ENCODE measurements at places on chromosomes 1 and 21.
A peak's percentile ranks its signal among the peaks of the same experiment; 100 is the strongest.

- no peak for DNase-seq
These were observed 17.5 kb upstream of the FAM43B start for GRCh38 chr1:20534659-20535417.

DNA sequence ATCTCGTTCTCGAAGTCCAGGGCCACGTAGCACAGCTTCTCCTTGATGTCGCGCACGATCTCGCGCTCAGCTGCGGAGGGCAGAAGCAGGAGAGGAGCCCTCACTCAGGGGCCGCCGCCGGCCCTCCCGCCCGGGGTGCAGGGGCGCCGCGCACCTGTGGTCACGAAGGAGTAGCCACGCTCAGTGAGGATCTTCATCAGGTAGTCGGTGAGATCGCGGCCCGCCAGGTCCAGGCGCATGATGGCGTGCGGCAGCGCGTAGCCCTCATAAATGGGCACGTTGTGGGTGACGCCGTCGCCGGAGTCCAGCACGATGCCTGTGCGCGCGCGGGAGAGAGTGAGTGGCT is 1.8 kb downstream of the ACTA1 start:
- no peak for DNase-seq

- DNase-seq = no peak
These were observed 41.0 kb downstream of the RXRG start for GRCh38 chr1:165403835-165404482.

DNA sequence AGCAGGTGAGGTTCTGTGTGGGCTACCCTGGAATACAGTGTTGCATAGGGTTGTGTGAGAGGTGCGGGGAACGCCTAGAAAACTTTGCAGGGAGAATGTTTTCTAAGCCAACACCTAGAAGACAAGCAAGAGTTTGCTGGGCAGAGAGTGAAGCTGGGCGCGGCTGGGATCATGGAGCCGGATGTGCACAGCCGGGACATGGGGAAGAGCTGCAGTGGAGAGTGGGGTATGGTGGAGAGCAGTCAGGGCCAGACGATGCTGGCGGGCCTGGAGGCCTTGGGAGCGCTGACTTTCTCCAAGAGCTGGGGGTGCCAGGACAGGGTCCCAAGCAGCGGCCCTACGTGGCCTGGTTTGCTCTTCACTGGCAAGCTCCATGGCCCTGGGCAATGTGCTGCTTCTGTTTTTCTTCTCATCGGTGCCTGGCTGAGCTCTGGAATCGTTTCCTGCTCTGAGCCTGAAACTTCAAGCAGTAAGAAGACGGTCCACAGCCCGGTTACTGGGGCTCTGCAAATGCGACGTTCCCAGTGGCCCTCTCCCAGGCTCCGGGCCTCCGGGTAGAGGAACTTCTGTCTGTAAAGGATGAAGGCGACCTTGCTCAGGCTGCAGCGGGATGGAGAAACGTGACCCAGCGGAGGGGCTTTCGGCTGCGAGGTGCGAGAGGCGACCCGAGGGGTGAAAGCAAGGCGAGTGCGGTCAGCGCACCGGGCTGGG is 51.9 kb upstream of the CD34 start:
- no peak for DNase-seq

- no peak for DNase-seq
These were observed 7.1 kb upstream of the S100A11 start for GRCh38 chr1:152043870-152044269.

- DNase-seq = no peak
These were observed 24.0 kb downstream of the WDR4 start for GRCh38 chr21:42855171-42855936.

GRCh38 chr1:185663771-185664296 is 70.4 kb upstream of the HMCN1 start:
- no peak for DNase-seq

DNA sequence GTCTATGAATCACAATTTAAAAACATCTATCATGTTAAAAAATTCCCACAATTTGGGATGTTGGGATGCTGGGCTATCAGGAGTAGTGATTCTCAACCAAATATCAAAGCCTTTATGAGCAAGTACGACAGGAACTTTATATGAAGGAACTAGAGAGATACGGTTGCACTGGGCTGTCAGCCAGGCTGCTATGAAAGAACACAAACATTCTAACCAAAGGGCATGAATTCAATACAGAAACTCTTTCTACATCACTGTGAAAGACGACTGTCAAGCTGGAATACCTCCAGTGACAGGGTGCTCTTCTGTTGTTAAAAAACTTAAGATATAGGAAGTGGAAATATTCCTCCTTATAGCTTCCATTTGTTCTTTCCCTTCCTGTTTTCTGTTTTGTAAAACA is 9.8 kb downstream of the CACNA1E start:
- no peak for DNase-seq

- DNase-seq = peak; percentile 14
These were observed 1.1 kb downstream of the EEIG2 start for GRCh38 chr1:108560874-108561459.

DNA sequence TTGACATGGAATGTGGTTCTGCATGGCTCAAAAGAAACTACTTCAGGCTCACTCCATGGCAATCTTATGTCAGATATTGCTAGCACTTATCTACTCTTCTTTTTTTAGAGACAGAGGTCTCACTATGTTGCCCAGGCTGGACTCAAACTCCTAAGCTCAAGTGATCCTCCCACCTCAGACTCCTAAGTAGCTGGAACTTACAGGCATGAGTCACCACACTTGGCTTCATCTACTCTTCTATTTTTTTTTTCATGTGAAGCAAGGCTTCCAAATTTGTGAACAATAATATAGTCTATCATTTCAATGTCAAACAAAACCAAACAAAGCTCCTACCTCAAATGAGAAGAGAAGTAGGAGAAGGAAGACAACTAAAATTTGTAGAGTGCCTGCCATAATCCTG is 7.5 kb upstream of the PSEN2 start:
- no peak for DNase-seq

GRCh38 chr1:24683713-24684162 is 40.6 kb downstream of the SRRM1 start:
- DNase-seq = no peak

DNA sequence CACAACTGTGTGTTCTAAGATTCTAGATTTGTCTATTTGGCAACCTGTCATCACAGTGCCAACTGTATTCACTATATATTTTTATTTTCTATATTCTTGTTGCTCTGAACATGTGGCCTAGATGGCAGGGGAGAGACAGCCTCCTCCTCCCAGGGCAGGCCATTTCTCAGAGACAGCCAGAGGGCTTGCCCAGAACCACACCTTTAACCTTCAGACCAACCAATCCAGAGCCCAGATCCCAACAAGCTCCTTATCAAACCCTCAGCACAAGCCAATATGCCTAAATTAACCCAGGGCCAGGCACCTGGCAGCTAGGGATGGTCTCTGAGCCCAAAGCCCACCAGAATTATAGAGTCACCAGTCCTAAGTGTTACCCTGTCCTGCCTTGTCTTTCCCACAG is 19.3 kb downstream of the TRIM11 start:
- no peak for DNase-seq
